Diencephalon (tissue), 1 donor: ENCODE measurements at places on chromosomes 16 and 17. TPM values are rescaled to one million over a fixed set of nuclear protein-coding genes. Genes with fewer than 3 reads are reported as not detected.

Gene PROCA1
- total RNA-seq = 5.5 TPM

Gene SULT1A3
- total RNA-seq = 1.6 TPM

Gene NME3
- total RNA-seq = 23.8 TPM

Gene CUEDC1
- total RNA-seq = 21.2 TPM

Gene NTN3
- 5.1 TPM for total RNA-seq

Gene HSD17B2
- 0.46 TPM for total RNA-seq

Gene EME2
- 12.0 TPM for total RNA-seq

Gene PRRT2
- 34.1 TPM for total RNA-seq

Gene KRTAP4-9
- total RNA-seq = not detected

Gene CISD3
- total RNA-seq = 3.0 TPM

Gene METTL23
- 14.8 TPM for total RNA-seq

Gene ADAMTS18
- total RNA-seq = 7.4 TPM

Gene MYH11
- 0.23 TPM for total RNA-seq

Gene RND2
- 28.4 TPM for total RNA-seq

Gene CTRB1
- total RNA-seq = not detected

Gene LMF1
- total RNA-seq = 13.4 TPM

Gene CETP
- 1.4 TPM for total RNA-seq

Gene SLC9A5
- 2.8 TPM for total RNA-seq

Gene CES1
- total RNA-seq = 1.2 TPM

Gene C17orf50
- total RNA-seq = not detected

Gene KIF1C
- 13.8 TPM for total RNA-seq

Gene NLGN2
- total RNA-seq = 19.1 TPM

Gene PERCC1
- not detected for total RNA-seq

Gene CCDC47
- 65.3 TPM for total RNA-seq
